ENCODE measurements at places on chromosomes 13 and 19. TPM values are rescaled to one million over a fixed set of nuclear protein-coding genes. Genes with fewer than 3 reads are reported as not detected.

ATP4B gene
- not detected for total RNA-seq

ZNF284 gene
- total RNA-seq, result 2.9 TPM

MCEMP1 gene
- total RNA-seq, result not detected

WIZ gene
- 15.2 TPM for total RNA-seq

ZNF615 gene
- 8.9 TPM for total RNA-seq
